NCI-H1048 (cell line): ENCODE measurements at places on chromosomes 3 and 15.

DNA sequence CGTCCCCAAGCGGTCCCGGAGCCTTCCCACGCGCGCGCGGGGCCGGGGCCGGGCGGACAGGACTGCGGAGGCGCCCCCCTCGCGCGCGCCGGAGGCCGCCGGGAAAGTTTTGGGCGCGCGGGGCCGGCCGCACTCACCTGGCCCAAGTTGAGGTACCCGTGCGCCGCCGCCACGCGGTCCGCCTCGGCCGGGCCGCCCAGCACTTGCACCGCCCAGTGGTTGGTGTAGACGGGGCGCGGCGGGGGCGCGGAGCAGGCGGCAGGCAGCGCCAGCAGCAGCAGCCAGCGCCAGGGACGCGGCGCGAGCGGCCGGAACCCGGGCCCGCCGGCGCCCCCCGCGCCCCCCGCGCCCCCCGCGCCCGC is 289 bp downstream of the PCSK6 start:
- no peak for DNase-seq

- DNase-seq: no peak
These were observed 33.8 kb downstream of the EFL1 start for GRCh38 chr15:82228750-82229149.

GRCh38 chr3:142088522-142088921 is 60.8 kb downstream of the TFDP2 start:
- no peak for DNase-seq

DNA sequence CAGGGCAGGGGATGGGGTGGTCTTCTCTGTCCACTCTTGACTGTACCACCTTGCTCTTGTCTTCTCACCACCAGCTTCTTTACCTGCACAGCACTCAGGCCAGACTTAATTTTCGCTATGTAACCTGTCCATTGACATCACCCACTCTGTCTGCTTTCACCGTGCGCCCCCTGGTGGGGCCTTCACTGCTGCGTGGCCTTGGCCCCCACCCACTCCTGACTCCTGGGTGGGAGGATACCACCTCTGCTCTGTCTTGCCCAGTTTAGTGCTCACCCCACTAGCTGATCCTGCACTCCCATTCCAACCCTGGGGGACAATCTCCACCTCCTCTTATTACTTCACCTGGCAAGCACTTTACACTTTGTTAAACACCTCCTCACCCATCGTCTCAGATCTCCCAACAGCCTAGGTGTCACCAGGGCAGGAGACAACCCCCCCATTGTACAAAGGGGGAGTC is 17.7 kb downstream of the PTH1R start:
- no peak for DNase-seq

DNA sequence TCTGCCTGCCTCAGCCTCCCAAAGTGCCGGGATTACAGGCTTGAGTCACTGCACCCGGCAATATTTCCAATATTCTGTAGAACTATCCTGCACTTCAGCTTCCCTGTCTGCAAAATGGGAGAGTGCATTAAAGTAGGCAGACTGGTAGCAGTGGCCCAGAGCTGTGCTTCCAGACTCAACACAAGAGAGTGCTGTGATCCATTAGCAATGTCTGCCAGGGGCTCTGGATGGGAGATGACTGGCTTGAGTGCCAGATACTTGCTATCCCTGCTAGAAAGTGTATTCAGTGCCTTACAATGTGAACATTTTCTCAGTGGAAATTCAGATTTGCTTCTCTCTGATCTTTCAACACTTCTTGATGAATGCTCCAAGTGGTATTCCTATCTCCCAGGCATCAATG is 65.4 kb upstream of the CTSH start:
- no peak for DNase-seq

- no peak for DNase-seq
These were observed 2.4 kb upstream of the PDCD6IP start for GRCh38 chr3:33795856-33796536.

DNA sequence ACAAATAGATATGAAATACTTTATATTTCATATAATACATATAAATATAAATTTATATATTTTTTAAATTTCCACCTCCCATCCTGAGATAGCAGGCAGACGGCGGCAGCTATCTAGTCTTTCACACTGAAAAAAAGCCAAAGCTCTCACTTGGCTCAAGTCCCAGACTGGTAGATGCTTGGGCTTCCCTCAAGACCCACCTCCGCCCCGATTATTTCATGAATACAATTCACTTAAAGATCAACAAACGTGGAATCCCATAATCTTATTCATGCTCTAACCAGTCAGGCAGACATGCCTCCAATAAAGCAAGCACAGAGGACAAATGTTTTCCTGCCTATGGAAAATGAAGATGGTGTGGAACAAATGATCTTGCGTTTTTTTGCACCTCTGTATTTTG is 275.9 kb upstream of the NR2F2 start:
- no peak for DNase-seq

DNA sequence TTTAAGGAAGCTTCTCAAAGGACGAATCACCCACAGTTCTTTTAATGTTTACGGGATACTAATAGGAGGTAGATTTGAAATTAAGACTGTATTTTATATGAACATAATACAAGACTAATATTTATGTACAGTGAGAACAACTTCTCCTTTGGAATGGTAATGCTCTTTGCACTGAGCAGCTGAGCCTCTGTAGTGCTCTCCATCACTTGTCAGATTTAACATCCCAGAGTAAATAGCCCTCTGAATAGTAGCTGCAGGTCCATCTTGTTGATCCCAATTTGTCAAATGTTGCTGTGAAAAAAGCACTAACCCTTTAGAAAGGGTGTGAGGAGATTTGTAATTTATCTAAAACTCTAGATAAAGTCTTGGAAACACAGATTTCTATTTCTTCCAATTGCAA is 351.4 kb upstream of the KCNMB2 start:
- no peak for DNase-seq

DNA sequence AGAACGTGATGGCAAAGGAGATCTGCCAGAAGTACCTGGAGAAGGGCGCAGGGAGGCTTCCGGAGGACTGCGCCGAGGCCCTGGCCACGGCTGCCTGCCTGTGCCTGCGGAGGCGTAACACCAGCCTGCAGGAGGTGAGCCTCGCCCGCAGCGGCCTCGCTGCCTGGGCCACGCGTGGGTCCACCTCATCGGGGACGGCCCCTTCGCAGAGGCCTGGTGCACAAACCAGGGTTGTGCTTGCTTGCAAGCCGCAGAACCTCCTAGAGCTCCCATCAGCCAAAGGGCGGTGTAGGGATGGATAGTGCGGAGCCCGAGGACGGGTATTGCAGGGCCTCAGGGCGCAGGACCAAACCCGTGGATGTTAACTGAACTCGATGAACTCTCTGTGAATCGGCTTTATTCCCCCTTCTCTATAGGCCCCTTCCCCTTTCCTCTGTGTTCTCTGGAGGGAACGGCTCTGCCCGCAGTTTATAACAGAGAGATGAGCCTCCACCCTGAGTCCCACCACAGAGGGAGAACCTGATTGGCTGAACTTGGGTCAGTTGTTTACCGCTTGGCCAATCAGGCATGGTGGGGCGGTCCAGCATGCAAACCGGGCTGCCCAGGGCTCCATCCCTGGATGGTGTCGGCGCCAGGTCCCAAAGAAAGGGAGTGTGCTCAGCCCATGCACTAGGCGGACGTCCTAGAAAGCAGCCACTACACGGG is 13.6 kb upstream of the TATDN2 start:
- DNase-seq: no peak

DNA sequence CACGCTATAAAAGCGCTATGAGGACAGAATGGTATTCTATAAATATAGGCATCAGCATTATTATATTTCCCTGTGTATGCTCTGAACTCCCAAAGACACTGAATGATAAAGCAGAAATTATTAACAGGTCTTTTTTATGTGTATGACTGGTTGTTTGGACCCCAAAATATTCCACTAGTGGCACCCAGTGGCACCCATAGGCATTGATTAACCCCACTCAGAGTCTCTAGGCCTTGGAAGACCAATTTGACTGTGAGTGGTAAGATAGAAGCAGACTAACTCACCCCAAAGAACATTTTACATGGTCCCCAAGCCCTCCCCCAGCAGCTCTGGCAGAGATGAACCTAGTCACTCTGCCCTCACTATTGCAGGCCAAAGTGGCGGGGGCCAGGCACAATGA is 45.4 kb upstream of the UBE2E1 start:
- no peak for DNase-seq

DNA sequence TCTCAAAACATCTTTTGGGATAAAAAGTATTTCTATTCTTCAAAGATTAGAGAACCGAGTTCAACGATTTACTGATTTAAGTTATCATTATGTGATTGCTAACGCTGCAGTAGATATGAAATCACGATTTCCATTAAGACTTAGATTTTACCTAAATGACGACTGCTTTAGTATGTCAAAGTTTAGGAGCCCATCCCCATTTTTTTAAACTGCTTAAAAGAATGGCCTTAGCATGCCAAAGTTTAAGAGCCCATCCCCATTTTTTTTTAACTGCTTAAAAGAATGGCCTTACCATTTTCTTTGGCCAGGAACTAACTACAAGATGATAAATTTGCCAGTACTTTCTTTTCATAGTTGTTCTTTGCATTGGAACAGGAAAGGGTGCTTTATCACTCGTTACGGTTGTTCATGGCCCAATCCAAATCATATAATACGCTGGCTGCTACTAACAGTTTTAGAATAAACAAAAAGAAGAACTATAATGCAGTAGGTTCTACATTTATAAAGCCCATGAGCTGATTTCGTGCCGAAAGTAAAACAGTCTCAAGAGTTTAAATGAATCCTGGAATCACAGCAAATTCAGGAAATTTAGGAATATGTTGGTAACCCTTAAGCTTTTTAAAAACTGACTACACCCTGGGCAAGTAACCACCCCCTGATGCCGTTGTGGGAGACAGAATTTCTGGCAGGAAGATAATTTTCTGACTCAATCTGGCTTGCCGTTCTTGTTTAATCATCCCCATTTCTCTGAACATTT is 869 bp upstream of the TSC22D2 start:
- DNase-seq: no peak

- no peak for DNase-seq
These were observed 102.1 kb upstream of the ETV5 start for GRCh38 chr3:186210852-186211500.

DNA sequence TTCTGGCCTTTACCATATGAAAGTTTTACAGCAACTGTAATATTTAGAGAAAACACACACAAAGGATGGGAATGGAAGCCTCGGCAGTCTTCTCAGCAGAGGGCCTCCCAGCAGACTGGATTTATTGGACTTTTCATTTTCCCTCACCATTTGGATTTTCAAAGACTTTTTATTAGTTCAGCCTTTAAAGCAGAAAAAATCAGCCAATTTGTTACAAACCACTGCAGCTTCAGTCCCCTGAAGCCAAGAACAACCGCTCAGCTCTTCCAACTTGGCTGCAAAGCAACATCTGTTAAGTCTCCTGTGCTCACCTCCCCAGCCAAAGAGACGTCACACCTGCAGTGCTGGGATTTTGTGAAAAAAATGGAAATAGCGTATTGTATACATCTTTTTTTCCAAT is 120.8 kb downstream of the GMPS start:
- DNase-seq: no peak

DNA sequence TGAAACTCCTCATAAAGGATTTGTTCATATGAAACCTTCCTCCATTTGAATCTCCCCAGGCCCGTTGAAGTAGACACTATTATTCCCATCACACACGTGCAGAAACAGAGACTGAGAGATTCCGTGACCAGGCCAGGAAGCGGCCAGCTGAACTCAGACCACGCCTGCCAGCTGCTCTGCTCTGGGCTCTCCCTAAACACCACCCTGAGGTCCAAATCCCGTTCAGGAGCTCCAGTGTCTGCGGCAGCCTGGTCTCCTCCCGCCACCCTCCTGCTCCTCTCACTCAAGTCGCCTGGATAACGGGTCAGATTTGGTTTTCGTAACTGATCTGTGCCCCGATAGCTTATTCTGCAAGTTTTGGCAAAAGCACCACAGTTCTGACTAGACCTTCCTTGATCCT is 53.6 kb upstream of the SNRPA1 start:
- DNase-seq: no peak

GRCh38 chr3:161700998-161701397 is 204.4 kb downstream of the OTOL1 start:
- DNase-seq: no peak

DNA sequence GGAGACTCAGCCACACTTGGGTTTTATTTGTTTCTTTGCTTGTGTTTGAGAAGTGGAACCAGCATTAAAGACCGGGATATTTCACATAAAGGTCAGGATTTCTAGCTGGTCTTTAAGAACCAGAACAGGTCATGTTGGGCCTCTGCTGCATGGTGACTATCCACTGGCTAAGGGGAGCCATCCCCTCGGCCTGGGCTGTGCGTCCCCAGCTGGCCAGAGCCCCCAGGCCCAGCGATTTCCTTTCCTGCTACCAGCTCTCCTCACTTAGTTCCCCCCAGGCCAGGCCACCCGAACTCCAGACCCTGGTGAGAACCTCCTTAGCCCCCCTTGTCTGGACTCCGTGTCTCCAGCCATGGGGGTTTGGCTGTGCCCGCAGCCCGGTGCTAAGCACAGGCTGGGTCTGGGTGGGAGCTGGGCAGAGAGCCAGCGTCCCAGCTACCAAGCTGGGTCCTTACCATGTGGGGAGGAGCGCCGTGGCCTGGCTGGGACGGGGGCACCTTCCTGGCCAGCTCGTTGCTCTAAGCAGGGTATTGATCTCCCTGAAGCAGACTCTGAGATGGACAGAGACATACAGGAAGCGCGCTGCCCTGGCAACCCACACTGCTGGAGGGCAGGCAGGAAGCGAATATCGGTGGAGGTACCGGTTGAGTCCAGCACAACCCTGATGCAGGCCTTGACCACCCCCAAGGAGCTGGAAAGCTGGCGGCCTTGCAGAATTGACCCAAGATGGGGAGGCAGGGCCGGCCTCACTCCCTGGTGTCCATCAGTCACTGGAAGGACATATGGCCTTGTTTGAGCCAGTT is 49.4 kb downstream of the KLF15 start:
- no peak for DNase-seq

DNA sequence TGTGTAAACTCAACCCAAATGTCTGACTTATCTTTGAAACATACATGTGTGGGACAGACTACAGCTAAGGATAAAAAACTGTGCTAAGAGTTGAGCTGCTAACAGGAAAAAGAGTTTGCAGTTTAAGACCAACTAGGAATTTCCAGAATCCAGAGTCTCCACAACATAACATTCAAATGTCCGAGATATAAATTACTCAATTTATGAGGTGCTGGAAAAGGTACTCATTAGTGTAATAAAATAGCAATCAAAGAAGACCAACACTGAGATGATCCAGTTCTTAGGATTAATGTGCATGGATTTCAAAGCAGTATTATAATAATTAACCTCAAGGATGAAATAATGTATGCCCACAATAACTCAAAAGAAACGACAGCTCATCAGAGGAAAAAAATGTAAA is 426.5 kb upstream of the KCNMB2 start:
- no peak for DNase-seq

GRCh38 chr15:50593761-50594160 is 47.3 kb upstream of the USP50 start:
- DNase-seq: no peak

- DNase-seq: no peak
These were observed 3.1 kb upstream of the CACNA1D start for GRCh38 chr3:53491276-53491675.

GRCh38 chr15:60400944-60401343 is 3.2 kb upstream of the ANXA2 start:
- DNase-seq: no peak

GRCh38 chr3:147118611-147119010 is 287.7 kb downstream of the ZIC4 start:
- DNase-seq: no peak

- no peak for DNase-seq
These were observed 31.7 kb downstream of the EDC3 start for GRCh38 chr15:74664028-74664616.
